ENCODE measurements at places on chromosomes 5 and 9. TPM values are rescaled to one million over a fixed set of nuclear protein-coding genes. Genes with fewer than 3 reads are reported as not detected.
A peak's percentile ranks its signal among the peaks of the same experiment; 100 is the strongest.

Gene ZNF367
- 2.5 TPM for total RNA-seq

- H3K27ac ChIP-seq, result no peak overlapping the region
- H3K4me1 ChIP-seq, result no peaks in the 10 kb centered on the region
- no peak overlapping the region for H3K4me3 ChIP-seq
- DNase-seq, result no peak
- H3K36me3 ChIP-seq, result no peaks in the 10 kb centered on the region
Observed at GRCh38 chr9:85258823-85259370, 482.9 kb downstream of the AGTPBP1 start.

GRCh38 chr9:32434892-32435291, 50.4 kb downstream of the ACO1 start:
- H3K4me1 ChIP-seq, result peaks cover 6% of the 10 kb centered on the region
- peaks cover 47% of the 10 kb centered on the region for H3K36me3 ChIP-seq
- H3K4me3 ChIP-seq, result no peak overlapping the region
- H3K27ac ChIP-seq, result no peak overlapping the region

GRCh38 chr5:132183723-132184122, 43.9 kb downstream of the P4HA2 start:
- no peak overlapping the region for H3K27ac ChIP-seq
- H3K4me3 ChIP-seq, result no peak overlapping the region
- DNase-seq, result no peak
- H3K4me1 ChIP-seq, result peaks cover 19% of the 10 kb centered on the region

GRCh38 chr5:171701100-171701541, 84.5 kb upstream of the SMIM23 start:
- no peaks in the 10 kb centered on the region for H3K4me1 ChIP-seq
- DNase-seq, result no peak
- H3K27ac ChIP-seq, result no peak overlapping the region
- H3K4me3 ChIP-seq, result no peak overlapping the region

- no peak for DNase-seq
- peak overlapping the region; percentile 86 for H3K4me3 ChIP-seq
- H3K36me3 ChIP-seq, result no peaks in the 10 kb centered on the region
- H3K27me3 ChIP-seq, result no peaks in the 10 kb centered on the region
Observed at GRCh38 chr9:69671311-69671878, 776 bp downstream of the APBA1 start.

DNA sequence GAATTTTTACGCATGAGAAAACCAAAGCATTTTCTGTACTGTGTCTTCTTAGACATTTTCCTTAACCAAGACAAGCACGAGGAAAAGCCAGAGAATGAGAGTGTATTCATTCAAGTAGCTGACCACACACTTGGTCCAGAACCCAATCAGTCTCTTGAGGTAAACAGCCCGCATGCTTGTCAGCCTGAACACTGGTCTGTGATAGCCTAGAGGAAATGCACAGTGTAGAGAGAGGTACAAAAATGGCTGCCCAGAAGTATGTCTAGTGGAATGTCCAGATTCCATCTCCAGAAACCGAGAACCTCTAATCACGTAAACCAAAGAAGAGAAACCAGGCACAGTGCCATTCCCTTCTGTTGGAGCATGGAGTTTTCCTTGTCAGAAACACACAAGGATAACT, 80.0 kb upstream of the SNX2 start:
- no peaks in the 10 kb centered on the region for H3K4me1 ChIP-seq
- H3K27ac ChIP-seq, result no peak overlapping the region
- H3K36me3 ChIP-seq, result no peaks in the 10 kb centered on the region
- H3K27me3 ChIP-seq, result no peaks in the 10 kb centered on the region

DNA sequence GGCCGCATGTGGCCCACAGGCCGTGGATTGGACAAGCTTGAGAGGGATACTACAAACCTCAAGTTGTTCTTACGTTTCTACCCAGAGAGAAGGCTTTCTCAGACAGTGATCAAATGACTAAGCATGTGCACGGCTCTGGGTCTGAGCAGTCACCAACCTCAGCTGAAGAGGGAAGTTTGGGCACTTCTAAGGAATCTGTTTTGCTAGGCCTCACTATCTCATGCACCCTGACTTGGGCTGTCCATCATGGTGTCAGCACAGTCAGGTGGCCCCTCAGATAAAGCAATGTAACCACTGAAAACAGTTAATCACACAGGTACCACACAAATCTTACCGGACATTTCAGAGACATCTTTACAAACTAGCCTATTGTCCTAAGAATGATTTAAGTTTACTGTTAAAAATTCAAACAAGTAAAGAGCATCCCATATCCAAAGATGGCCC, 24.6 kb downstream of the CSF2 start:
- no peak overlapping the region for H3K4me3 ChIP-seq
- no peak overlapping the region for H3K27ac ChIP-seq
- DNase-seq, result no peak

DNA sequence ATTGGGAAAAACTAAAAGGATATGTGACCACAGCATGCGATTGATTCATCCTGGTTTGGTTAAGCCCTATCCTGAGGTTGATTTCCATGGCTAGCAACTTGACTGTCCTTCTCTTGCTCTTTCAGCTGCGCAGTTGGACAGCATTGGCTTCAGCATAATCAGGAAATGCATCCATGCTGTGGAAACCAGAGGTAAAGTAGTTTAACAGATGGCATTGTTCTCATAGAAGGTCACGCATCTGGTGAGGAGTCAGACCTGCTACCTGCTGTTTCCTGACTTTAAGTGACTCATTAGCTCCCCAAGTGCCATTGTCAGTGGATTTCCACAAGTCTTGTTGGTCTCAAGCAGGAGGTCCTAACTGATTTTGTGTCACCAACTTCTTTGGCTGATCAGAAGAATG, 266.9 kb downstream of the ARHGAP26 start:
- H3K4me3 ChIP-seq, result no peak overlapping the region
- no peak for DNase-seq
- peaks cover 13% of the 10 kb centered on the region for H3K36me3 ChIP-seq

GRCh38 chr9:72207278-72207677, 58.0 kb downstream of the GDA start:
- no peaks in the 10 kb centered on the region for H3K36me3 ChIP-seq
- no peak overlapping the region for H3K4me3 ChIP-seq
- DNase-seq, result no peak
- H3K27ac ChIP-seq, result no peak overlapping the region
